IPS DF 6.9 (cell line): ENCODE measurements at places on chromosomes 16 and 17.

DNA sequence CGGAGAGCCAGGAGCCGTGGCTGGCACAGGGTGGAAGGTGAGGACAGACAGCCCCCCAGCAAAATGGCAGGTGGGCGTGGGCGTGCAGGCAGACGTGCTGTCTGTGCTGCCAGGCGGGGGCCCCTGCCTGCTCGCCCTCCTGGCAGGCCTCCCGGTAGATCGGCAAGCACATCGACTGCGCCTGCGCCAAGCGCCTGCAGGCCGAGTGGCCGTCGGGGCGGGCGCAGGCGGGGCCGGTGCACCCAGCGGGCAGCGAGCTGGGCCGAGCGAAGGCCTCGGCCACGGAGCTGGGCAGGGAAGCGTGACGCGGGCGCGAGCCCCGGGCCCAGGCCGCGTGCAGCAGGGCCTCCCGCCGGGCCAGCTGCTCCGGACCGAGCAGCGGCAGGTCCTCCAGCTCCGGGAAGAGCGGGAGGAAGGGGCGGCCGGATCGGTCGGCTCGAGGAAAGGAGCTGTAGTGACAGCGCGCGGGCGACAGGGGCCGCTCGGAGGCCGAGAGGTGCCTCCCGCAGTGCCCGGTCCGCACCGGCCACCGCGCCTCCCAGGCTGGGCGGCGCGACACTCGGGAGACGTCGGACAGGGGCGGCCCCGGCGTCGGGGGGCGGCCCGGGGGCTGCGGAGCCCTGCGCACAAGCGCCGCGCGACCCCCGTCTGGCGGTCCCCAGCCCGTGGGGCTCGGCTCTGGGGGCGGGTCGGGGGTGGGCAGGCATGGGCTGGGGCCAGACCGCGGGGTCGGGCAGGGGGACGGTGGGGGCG lies 16.9 kb downstream of the GRIN2C start:
- peak overlapping the region; percentile 60; the same call in 1 of the 2 replicates for H3K4me3 ChIP-seq
- DNase-seq = no peak
- no peak overlapping the region for H3K27ac ChIP-seq
- no peaks in the 10 kb centered on the region for H3K36me3 ChIP-seq

GRCh38 chr16:69112285-69113129 lies 7.1 kb downstream of the HAS3 start:
- H3K27me3 ChIP-seq = no peaks in the 10 kb centered on the region
- no peak for DNase-seq
- H3K4me1 ChIP-seq = peaks cover 2% of the 10 kb centered on the region; the same call in 1 of the 2 replicates

DNA sequence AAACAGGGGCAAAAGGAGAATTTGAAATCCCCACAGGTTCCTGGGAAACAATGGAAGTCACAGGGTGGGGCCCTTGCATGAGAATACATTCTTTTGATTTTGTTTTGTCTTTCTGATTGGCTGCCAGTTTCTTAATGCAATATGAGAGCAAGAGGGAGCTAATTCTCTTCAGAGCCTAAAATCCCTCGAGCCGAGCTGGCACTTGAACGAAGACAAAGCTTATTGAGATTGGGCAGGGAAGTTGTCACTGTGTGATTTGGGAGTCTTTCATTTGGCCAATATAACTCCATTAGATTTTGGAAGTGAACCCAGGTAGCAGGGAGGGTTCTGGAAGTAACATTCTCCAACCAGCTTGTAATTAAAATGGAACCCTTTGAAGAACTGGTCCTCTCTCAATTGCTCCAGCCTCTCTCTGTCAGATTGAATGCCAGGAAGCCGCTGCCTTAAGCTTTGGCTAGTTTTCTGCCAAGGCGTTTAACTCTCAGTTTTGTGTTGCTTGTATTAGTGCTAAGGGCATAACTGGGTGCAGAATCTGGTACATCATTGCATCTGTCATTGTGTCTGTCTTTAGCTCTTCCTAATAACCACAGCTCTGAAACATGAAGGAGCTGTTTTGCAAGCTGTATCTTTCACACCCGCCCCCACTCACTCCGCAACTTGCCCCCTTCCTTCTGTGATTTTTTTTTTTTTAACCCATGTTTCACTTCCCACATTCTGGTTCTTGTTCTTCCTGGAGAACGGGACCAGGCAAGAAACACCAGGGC lies 272.0 kb downstream of the MAF start:
- no peaks in the 10 kb centered on the region for H3K36me3 ChIP-seq
- H3K4me3 ChIP-seq = no peak overlapping the region
- peaks cover 1% of the 10 kb centered on the region; the same call in 1 of the 2 replicates for H3K4me1 ChIP-seq
- no peak overlapping the region for H3K27ac ChIP-seq
- H3K27me3 ChIP-seq = no peaks in the 10 kb centered on the region

DNA sequence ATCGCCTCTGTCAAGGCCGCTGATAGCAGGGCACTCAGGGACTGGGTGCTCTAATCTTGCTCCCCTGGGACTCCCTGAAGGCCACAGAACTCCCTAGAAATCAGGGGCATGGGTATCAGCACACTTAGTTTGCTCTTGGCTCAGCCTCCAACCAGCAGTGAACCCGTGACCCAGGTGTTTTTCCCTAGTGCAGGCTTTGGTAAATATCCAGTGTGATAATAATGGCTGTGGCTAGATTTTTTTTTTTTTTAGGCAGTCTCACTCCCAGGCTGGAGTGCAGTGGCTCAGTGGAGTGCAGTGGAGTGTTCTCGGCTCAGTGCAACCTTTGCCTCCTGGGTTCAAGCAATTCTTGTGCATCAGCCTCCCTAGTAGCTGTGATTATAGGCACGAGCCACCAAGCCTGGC lies 10.3 kb downstream of the NUPR1 start:
- H3K4me3 ChIP-seq = no peak overlapping the region
- H3K27ac ChIP-seq = no peak overlapping the region
- H3K27me3 ChIP-seq = no peaks in the 10 kb centered on the region
- no peaks in the 10 kb centered on the region for H3K4me1 ChIP-seq
- no peak for DNase-seq

DNA sequence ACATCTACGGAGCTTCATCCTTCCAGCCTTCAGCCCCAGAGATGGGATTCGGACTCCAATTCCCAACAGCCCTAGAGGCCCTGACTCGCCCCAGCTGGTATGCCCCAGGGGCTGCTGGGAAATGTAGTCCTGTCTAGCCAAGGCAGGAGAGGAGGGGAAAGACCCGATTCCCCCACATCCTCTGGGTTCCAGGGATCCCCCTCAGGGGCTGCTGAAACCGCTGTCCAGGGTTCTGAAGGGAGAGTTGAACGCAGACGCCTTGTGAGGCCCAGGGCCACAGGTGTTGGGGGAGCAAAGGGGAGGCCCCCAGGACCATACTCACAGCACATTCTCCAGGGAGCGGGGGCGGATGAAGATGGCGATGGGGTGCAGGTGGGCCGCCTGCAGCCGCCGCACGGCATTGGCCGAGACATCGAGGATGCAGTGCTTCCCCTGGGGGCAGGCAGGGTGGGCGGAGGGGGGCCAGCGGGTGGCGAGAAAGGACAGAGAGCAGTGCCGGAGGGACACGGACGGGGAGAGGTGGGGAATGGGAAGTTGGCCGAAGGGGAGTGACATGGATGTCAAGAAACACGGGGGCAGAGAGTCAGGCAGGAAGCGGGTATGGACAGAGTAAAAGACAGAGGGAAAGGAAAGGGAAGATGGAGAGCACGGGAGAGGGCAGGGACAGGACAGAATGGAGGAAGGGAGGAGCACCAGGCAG lies 12.6 kb upstream of the ASGR1 start:
- no peaks in the 10 kb centered on the region; the same call in 1 of the 2 replicates for H3K4me1 ChIP-seq
- no peak overlapping the region for H3K27ac ChIP-seq
- DNase-seq = no peak

DNA sequence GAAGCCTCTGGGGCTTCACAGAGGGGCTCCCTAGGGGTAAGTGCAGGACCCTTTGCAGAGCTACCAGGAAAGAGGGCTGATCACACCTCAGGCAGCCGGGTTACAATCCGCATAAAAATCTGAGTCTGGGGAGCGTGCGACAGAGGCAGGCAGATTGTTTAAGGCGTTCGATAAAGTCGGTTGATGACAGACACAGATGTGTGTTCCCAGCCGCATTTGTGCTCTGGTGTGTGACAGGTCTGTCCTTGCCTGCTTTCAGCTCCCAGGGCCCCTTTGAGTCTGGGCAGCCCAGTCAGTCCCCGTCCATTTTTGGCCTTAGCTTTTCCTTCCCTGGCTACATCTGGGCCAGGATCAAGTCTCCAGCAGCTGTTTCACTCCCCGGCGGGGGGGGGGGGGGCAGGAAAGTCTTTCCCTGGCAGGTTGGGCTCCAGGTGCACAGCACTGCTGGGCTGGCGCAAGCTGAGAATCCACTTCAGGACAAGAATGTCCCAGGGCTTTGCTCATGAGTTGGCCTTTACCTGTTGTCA lies 1.3 kb upstream of the ZACN start:
- no peak overlapping the region for H3K27ac ChIP-seq
- peaks cover 23% of the 10 kb centered on the region for H3K4me1 ChIP-seq
- H3K27me3 ChIP-seq = peaks cover 53% of the 10 kb centered on the region
- no peak overlapping the region for H3K4me3 ChIP-seq
- DNase-seq = no peak

GRCh38 chr17:72173499-72174116 lies 52.8 kb downstream of the SOX9 start:
- H3K27me3 ChIP-seq = no peaks in the 10 kb centered on the region
- peaks cover 6% of the 10 kb centered on the region; the same call in 1 of the 2 replicates for H3K4me1 ChIP-seq
- no peak for DNase-seq
- H3K27ac ChIP-seq = no peak overlapping the region
- no peaks in the 10 kb centered on the region for H3K36me3 ChIP-seq
- H3K4me3 ChIP-seq = no peak overlapping the region

GRCh38 chr17:56983366-56983765 lies 5.4 kb downstream of the SCPEP1 start:
- no peaks in the 10 kb centered on the region for H3K27me3 ChIP-seq
- no peak overlapping the region for H3K4me3 ChIP-seq

- no peak for DNase-seq
- H3K4me1 ChIP-seq = peaks cover 3% of the 10 kb centered on the region
- H3K27ac ChIP-seq = no peak overlapping the region
- no peaks in the 10 kb centered on the region for H3K36me3 ChIP-seq
- H3K27me3 ChIP-seq = no peaks in the 10 kb centered on the region
- H3K4me3 ChIP-seq = peak overlapping the region; percentile 59
Measured at GRCh38 chr17:18225642-18226283, 328 bp downstream of the LLGL1 start.

DNA sequence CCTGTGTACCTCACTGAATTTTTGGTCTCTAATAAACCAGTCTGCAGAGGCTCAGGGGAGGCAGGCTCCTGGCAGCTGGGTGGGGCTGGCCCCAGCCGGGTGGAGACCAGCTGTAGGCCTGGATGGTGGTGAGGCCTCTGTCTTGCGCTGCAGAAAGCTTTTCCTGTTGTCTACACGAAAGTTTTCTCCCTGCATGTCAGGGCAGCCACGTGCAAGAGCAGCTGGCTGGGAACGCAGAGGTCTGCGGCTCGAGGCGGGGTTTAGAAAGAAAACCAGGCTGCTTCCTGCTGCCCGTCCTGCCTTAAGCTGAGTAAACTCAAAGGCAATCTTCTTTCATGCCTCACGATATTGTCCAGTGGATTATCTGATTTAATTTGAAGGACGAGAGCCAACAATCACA lies 2.4 kb downstream of the SERPINF1 start:
- no peak for DNase-seq
- peaks cover 7% of the 10 kb centered on the region for H3K4me1 ChIP-seq
- H3K4me3 ChIP-seq = no peak overlapping the region
- no peaks in the 10 kb centered on the region for H3K27me3 ChIP-seq

DNA sequence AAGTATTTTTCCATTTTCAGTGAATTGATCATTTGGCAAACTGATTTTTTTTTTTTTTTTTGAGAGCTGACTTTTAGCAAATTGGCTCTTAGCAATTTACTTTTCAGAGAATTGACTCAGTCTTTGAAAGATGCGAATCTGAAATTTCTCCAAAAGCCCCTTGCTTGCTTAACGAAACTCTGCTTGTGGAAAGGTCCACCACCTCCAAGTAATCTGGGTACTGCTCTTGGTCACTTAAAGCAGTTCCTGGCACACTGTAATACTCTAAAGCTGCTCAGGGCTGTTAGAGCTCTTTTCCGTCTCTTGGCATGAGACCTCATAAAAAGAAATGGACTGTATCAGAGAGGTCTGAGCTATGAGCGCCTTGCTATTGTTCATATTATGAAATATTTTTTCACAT lies 2.9 kb downstream of the GSDMB start:
- no peak overlapping the region for H3K4me3 ChIP-seq
- H3K36me3 ChIP-seq = peaks cover 4% of the 10 kb centered on the region
- H3K27ac ChIP-seq = no peak overlapping the region
- H3K4me1 ChIP-seq = no peaks in the 10 kb centered on the region
- no peaks in the 10 kb centered on the region for H3K27me3 ChIP-seq

DNA sequence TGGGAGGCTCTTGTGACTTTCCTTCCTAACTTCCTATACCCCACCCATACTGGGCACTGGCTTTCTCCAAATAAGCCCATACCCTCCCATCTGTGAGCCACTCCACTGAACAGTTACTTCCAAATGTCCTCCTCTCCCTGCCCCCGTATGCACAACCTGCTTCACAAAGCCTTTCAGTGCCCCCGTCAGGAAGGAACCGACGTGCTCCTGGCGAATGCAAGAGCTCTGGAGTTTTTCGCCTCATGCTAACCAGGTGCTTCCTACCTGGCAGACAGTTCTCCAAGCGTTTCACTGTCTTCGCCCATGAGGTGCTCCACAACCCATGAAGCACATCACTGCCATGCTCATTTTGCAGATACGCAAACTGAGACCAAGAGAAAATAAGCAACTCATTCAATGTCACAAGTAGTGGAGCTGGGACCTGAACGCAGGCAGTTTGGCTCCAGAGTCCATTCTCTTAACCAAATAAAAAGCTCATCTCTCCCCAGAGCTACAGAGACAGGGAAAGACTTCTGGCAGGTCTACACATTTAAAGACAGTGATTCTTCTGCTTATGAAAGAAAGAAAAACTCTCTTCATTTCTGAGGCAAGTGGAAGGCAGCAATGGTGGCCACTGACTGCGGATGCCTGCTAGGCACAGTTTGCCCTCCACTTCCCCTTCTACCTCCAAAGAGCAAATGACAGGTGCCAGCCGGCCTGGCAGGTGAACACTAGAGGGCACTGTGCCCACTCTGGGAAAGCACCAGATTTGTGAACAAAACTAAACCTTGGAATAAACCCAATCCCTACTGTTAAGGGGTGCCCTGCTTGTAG lies 23.8 kb downstream of the SPHK1 start:
- no peaks in the 10 kb centered on the region for H3K27me3 ChIP-seq
- no peak overlapping the region for H3K27ac ChIP-seq
- no peak for DNase-seq
- H3K4me1 ChIP-seq = no peaks in the 10 kb centered on the region
- no peak overlapping the region for H3K4me3 ChIP-seq

DNA sequence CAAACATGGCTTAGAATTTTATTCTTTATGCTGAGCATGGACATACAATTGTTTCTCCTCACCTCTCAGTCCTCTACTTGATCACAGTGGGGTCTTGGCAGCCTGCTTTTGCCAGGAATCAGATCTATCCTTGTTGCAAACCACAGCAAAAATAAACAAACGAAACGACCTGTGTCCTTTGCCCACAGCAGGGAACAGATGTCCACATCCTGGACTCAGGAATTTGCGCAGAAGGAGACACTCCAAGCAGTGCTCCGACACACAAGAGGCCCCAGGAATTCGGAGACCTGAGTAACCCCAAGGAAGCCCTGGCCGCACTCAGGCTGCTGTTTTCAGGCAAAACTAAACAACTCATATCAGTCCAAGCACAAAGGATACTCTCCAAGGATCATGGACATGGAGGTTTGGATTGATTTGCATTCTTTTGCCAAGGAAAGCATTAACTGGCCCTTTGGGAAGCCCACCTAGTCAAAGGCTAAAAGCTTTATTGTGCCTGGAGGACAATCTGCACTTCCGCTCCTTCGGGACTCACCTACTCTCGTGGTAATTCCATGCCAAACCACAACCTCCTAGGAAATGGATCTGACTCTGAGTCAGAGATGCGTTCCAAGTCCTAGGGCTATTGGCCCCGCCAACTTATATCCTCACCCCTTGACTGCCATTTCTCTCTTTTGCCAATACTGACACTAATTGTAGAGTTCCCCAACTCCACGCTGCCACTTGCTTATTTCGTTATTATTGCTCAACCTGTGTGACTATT lies 271.1 kb upstream of the CDH11 start:
- H3K27me3 ChIP-seq = no peaks in the 10 kb centered on the region
- no peaks in the 10 kb centered on the region for H3K4me1 ChIP-seq
- H3K4me3 ChIP-seq = no peak overlapping the region
- no peak for DNase-seq
- H3K36me3 ChIP-seq = no peaks in the 10 kb centered on the region
